ENCODE measurements at places on chromosomes 1 and 21.

- DNase-seq = no peak
These were observed 181.1 kb downstream of the KCNK2 start for GRCh38 chr1:215263636-215264035.

- DNase-seq = peak; percentile 66
These were observed 7.0 kb downstream of the KCNAB2 start for GRCh38 chr1:6052543-6053205.

GRCh38 chr1:53449021-53449420 lies 10.2 kb upstream of the DMRTB1 start:
- no peak for DNase-seq

DNA sequence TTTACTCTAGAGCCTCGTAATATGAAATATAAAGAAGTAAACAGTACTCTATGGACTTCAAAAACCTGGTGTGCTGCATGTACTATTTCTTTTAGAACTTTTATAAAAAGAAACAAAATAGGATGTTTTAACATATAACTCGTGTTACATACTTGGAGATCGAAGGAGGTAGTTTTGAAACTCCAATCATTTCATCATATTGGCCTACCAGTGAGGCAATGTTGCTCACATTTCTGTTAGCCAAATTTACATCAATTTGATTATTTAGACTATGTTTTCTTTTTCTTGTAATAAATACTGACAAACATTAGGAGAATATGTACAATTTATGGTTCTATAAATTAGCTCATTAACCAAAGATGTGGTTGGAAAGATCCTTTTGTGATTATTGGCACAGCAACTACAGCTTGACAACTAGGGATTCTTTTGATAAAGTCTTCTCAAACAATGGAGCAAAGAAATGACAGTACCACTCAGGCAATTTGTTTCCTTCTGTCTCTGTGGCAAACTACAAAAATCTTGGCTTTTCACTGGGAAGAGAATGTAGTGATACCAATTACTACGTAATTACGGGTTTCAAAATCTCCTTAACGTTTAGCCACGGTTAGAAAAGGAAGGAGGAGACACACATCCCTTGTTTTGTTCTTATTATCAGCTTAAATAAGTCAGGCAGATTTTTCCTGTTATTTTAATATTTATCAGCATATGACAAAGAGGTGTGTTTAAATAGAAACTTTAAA lies 266.6 kb upstream of the SGIP1 start:
- DNase-seq = no peak

DNA sequence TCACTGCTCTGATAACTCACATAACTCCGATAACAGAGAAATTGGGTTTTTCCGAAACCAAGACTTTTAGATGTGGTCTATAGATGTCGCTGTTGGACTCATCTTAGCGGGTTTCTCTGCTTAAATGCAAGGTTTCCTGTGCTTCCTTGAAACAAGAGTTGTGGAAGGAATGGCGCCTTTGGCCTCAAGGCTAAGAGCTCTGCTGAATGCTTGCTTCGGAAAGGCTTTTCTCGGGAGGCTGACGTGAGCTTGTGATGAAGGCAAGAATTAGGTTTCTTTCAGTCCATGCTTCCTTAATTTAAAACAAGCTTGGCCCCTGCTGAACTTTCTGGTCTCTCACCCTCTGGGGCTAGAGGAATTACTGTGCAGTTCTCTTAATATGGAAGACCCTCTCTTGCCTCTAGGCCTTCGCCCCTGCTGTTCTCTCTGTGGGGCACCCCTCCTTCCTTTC lies 113.5 kb downstream of the MAP3K21 start:
- peak; percentile 51 for DNase-seq

DNA sequence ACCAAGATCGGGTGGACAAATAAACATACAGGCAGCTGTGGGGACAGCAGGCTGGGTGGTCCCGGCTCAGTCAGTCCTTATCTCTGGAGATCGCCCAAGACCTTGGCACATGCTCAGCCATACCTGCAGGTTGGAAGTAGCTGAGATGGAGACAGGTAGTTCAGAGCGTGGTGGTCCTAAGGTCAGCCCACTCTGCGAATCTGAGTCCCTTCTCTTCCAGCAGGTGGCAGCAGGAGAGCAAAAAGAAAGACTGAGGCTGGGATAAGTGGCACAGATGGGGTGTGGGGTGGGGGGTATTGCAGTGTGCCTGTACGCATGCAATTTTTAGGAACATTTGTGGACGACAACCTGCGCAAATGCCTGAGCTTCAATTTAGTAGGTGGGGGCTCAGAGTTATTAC lies 104.9 kb downstream of the TENT5C start:
- peak; percentile 2 for DNase-seq

GRCh38 chr1:55402142-55402541 lies 187.0 kb upstream of the USP24 start:
- DNase-seq = no peak

- DNase-seq = no peak
These were observed 118.4 kb downstream of the DISP1 start for GRCh38 chr1:222933273-222933672.

DNA sequence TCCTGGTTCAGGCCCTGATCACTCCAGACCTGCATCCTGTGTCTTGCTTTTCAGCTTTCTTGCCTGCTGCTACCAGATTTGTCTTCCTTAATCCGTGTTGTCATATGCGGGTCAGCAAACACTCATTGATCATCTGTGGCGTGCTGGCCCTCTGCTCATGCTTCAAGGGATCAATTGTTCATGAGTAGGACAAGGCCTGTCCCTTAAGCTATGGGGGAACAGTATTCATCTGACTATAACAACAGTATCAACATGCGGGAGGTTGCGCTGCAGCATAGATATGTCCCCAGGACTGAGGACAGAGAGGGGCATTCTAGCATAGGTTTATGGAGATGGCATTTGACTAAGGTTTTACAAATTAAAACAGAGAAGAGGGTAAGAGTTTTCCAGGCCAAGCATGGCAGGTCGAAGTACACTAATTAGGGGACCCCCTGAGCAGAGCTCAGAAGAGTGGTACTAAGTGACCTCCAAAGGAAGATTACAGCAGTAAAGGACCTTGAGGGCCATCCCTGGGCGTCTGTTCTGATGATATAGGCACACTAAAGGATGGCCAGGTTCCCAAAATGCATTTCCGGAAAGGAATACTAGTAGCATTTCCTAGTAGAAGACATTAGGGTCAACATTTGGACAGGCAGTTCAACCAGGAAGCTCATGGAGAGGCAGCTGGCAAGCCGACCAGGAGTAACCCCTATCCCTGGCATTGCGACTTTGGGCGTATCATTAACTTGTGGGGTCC lies 811 bp upstream of the ZNF672 start:
- peak; percentile 30 for DNase-seq

GRCh38 chr1:97551113-97551512 lies 369.7 kb downstream of the DPYD start:
- DNase-seq = no peak

- no peak for DNase-seq
These were observed 114.8 kb upstream of the BARHL2 start for GRCh38 chr1:90831910-90832309.

DNA sequence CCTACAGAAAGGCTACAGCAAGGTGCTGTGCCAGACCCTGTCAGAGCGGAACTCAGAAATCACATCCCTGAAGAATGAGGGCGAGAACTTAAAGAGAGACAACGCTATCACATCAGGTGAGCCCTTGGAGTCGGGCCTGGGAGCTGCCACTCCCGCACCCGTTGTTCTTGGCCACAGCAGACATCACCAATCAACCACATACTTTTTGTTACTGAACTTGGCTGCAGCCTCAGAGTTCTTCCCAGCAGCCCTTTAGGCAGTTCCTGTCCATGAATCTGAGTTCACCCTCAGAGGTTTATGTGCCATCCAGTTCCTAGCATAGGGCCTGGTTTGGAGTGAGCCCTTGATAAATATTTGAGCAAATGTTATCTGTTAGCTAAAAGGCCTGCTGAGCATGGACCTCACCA lies 61.6 kb downstream of the FHAD1 start:
- no peak for DNase-seq

Measured in suppressor macrophage (primary cell).